ENCODE measurements at places on chromosomes 16 and 17. TPM values are rescaled to one million over a fixed set of nuclear protein-coding genes. Genes with fewer than 3 reads are reported as not detected.

- no peak overlapping the region for H3K4me3 ChIP-seq
- H3K27ac ChIP-seq: no peak overlapping the region
- no peaks in the 10 kb centered on the region for H3K36me3 ChIP-seq
- no peaks in the 10 kb centered on the region for H3K4me1 ChIP-seq
Observed at GRCh38 chr16:14608111-14608566, 21.9 kb downstream of the PARN start.

- no peak overlapping the region for H3K4me3 ChIP-seq
- H3K27ac ChIP-seq: no peak overlapping the region
- no peaks in the 10 kb centered on the region for H3K27me3 ChIP-seq
Observed at GRCh38 chr16:79062821-79063220, 537.7 kb downstream of the MAF start.

GRCh38 chr16:677316-678190 is 2.1 kb downstream of the RHBDL1 start:
- no peak for DNase-seq
- H3K4me3 ChIP-seq: no peak overlapping the region
- no peaks in the 10 kb centered on the region for H3K27me3 ChIP-seq
- H3K27ac ChIP-seq: no peak overlapping the region
- no peaks in the 10 kb centered on the region for H3K36me3 ChIP-seq

DNA sequence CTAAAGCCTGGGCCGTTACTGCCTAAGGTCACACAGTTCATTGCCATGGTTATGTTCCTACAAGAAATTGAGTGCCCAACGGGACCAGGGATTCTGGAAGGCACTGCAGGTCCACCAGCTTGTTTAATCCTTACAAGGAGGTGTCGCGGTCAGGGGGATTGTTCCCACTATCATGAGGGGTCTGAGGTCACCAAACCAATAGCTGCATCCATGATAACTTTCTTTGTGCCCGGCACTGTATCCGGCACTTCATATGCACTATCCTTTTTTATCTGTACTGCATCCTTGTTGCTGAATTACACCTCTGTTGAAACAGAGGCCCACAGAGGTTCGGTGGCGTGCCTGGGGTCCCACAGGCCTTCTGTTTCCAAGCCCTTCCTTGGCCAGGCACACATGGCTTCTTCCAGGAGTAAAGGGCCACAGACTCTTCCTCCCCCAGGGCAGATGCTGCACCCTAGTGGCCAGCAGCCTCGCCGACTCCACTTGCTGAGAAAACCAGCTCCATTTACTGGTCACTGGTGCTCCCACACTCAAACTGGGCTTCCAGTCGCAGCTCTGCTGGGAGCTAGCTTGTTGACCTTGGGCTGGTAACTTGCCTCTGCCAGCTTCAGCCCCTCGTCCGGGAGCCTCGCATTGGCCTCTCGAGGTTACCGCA is 82.0 kb upstream of the PLCG2 start:
- H3K27ac ChIP-seq: no peak overlapping the region
- H3K27me3 ChIP-seq: no peaks in the 10 kb centered on the region

DNA sequence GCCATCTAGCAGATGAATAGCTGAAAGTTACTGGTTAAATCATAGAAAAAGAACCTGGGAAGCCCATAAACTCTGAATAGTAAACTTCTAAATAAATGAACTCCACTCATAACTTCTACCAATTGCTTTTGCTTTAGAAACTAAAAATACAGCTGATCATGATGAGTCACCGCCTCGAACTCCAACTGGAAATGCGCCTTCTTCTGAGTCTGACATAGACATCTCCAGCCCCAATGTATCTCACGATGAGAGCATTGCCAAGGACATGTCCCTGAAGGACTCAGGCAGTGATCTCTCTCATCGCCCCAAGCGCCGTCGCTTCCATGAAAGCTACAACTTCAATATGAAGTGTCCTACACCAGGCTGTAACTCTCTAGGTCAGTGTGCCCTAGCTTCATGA is 9.7 kb downstream of the KAT7 start:
- H3K4me3 ChIP-seq: no peak overlapping the region
- no peak overlapping the region for H3K27ac ChIP-seq
- H3K4me1 ChIP-seq: no peaks in the 10 kb centered on the region
- H3K27me3 ChIP-seq: no peaks in the 10 kb centered on the region
- DNase-seq: no peak
- no peaks in the 10 kb centered on the region for H3K36me3 ChIP-seq

GRCh38 chr17:35210741-35211140 is 16.5 kb upstream of the SLC35G3 start:
- H3K4me3 ChIP-seq: no peak overlapping the region
- no peak for DNase-seq
- H3K36me3 ChIP-seq: no peaks in the 10 kb centered on the region
- H3K4me1 ChIP-seq: no peaks in the 10 kb centered on the region

GRCh38 chr16:88030498-88030897 is 79.3 kb downstream of the BANP start:
- no peak overlapping the region for H3K27ac ChIP-seq
- no peaks in the 10 kb centered on the region for H3K4me1 ChIP-seq
- no peaks in the 10 kb centered on the region for H3K27me3 ChIP-seq
- no peaks in the 10 kb centered on the region for H3K36me3 ChIP-seq
- H3K4me3 ChIP-seq: no peak overlapping the region

GRCh38 chr17:48728232-48729231 is at the start of gene HOXB13:
TSS of gene HOXB13 (minus strand) at chr17:48728750. CDS start at chr17:48728593, 157 bp downstream.
- H3K4me1 ChIP-seq: peaks cover 20% of the 10 kb centered on the region
- H3K36me3 ChIP-seq: no peaks in the 10 kb centered on the region
- no peak within 1 kb of the TSS for H3K27ac ChIP-seq
- H3K4me3 ChIP-seq: no peak within 1 kb of the TSS
- DNase-seq: peak; percentile 43

- no peak overlapping the region for H3K4me3 ChIP-seq
- H3K4me1 ChIP-seq: no peaks in the 10 kb centered on the region
- no peaks in the 10 kb centered on the region for H3K36me3 ChIP-seq
- no peaks in the 10 kb centered on the region for H3K27me3 ChIP-seq
- no peak for DNase-seq
Observed at GRCh38 chr17:78583091-78583490, 5.9 kb upstream of the DNAH17 start.

- peaks cover 9% of the 10 kb centered on the region for H3K4me1 ChIP-seq
- no peak for DNase-seq
- H3K4me3 ChIP-seq: no peak overlapping the region
Observed at GRCh38 chr17:309361-309888, 43.2 kb downstream of the RPH3AL start.

DNA sequence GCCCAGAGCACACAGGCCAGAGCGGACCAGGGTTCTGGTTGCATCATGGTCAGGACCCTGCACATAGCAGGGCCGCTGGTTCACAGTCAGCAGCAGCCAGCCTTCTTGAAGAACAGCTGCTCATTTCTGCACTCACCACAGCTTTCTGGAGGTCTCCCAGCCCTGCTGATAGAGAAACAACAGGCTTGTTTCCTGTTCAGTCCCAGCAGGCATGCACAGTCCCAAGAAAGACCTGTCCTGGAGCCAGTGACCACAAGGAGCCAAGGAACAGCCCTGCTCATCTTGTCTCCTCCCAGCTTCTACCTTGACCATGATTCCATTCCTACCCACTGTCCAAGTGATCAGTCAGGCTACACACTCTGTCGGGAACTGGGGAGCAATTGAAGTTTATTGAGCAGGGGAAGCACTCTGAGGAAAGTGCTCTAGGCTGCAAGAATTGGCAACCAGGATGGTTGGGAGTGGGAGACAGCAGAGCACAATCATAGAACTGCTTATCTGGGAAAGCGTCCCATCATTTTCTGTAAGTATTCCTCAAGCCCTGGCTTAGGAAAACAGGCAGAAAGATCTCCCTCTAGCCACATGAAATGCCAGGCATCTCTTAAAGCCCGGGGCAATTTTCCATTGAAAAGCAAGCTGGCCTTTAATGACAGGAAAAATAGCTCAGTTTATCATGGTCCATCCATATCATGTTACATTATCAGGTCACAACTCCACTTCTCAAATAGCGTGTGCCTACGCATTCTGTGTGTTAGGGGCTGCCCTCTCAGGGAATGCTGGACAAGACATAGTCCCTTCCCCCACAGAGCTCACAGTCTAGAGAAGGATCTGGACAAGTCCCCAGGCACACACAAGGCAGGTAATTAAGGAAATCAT is 155.4 kb upstream of the FOXF1 start:
- H3K4me1 ChIP-seq: no peaks in the 10 kb centered on the region
- no peak for DNase-seq
- H3K36me3 ChIP-seq: no peaks in the 10 kb centered on the region
- H3K4me3 ChIP-seq: no peak overlapping the region

GRCh38 chr16:30060346-30060745 is 5.2 kb upstream of the ALDOA start:
- DNase-seq: no peak
- H3K4me3 ChIP-seq: no peak overlapping the region
- no peak overlapping the region for H3K27ac ChIP-seq
- H3K4me1 ChIP-seq: peaks cover 9% of the 10 kb centered on the region

- no peaks in the 10 kb centered on the region for H3K27me3 ChIP-seq
- DNase-seq: no peak
- peaks cover 4% of the 10 kb centered on the region for H3K4me1 ChIP-seq
- no peak overlapping the region for H3K4me3 ChIP-seq
- no peaks in the 10 kb centered on the region for H3K36me3 ChIP-seq
- H3K27ac ChIP-seq: no peak overlapping the region
Observed at GRCh38 chr16:1272453-1273198, 16.8 kb downstream of the TPSD1 start.

GRCh38 chr16:4624827-4625559 is 367 bp downstream of the MGRN1 start:
- no peaks in the 10 kb centered on the region for H3K36me3 ChIP-seq
- H3K27me3 ChIP-seq: no peaks in the 10 kb centered on the region
- H3K4me3 ChIP-seq: peak overlapping the region; percentile 99
- peaks cover 14% of the 10 kb centered on the region for H3K4me1 ChIP-seq
- peak overlapping the region; percentile 85 for H3K27ac ChIP-seq
- peak; percentile 72 for DNase-seq

GRCh38 chr17:31802502-31802901 is 56.5 kb downstream of the COPRS start:
- H3K36me3 ChIP-seq: no peaks in the 10 kb centered on the region
- DNase-seq: peak; percentile 49
- no peaks in the 10 kb centered on the region for H3K27me3 ChIP-seq
- H3K27ac ChIP-seq: no peak overlapping the region
- no peak overlapping the region for H3K4me3 ChIP-seq

DNA sequence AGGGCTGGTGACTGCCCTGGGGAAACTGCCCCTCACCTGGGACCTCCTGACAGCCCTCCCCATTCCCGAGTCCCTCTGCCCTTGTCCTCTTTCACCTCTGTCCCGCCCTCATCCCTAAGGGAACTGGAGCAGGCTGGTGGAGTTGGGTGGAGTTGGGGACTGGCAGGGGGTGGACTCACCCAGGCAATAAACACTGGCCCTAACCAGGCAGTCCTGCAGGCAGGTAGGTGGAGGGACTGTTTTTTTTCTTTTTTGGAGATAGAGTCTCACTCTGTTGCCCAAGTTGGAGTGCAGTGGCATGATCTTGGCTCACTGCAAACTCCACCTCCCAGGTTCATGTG is 11.7 kb downstream of the GCGR start:
- no peaks in the 10 kb centered on the region for H3K4me1 ChIP-seq
- DNase-seq: no peak
- H3K36me3 ChIP-seq: no peaks in the 10 kb centered on the region
- H3K27ac ChIP-seq: no peak overlapping the region
- no peaks in the 10 kb centered on the region for H3K27me3 ChIP-seq
- no peak overlapping the region for H3K4me3 ChIP-seq

DNA sequence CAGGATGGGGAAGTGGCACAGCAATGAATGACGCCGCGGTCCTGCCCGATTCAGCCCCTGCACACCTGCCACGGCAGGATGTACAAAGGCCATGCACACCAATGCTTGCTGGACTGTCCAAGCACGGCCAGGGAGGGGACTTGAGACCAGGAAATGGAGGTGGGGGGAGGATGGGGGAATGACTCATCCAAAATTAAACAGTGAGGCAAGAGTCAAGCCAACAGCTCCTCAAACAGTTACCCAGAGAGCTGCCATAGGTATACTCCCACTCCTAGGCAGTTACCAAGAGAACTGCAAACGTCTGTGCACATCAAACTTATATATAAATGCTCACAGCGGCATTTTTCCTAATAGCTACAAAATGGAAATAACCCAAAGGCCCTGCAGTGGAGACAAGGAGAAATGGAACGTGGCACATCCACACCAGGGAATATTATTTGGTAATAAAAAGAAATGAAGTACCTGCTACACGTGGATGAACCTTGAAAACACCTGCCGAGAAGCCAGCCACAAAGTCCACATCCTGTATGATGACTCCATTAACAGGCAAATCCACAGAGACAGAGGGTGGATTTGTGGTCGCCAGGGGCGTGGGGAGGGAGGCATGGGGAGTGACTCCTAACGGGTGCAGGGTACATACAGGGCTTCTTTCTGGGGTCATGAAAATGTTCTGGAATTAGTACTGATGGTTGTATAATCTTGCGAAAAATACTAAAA is 54.1 kb downstream of the VAC14 start:
- no peak overlapping the region for H3K4me3 ChIP-seq
- peaks cover 58% of the 10 kb centered on the region for H3K4me1 ChIP-seq
- no peak overlapping the region for H3K27ac ChIP-seq
- no peaks in the 10 kb centered on the region for H3K27me3 ChIP-seq
- no peaks in the 10 kb centered on the region for H3K36me3 ChIP-seq

- H3K4me1 ChIP-seq: no peaks in the 10 kb centered on the region
- no peak overlapping the region for H3K4me3 ChIP-seq
- no peaks in the 10 kb centered on the region for H3K27me3 ChIP-seq
Observed at GRCh38 chr16:49497466-49497865, 123.9 kb downstream of the C16orf78 start.

DNA sequence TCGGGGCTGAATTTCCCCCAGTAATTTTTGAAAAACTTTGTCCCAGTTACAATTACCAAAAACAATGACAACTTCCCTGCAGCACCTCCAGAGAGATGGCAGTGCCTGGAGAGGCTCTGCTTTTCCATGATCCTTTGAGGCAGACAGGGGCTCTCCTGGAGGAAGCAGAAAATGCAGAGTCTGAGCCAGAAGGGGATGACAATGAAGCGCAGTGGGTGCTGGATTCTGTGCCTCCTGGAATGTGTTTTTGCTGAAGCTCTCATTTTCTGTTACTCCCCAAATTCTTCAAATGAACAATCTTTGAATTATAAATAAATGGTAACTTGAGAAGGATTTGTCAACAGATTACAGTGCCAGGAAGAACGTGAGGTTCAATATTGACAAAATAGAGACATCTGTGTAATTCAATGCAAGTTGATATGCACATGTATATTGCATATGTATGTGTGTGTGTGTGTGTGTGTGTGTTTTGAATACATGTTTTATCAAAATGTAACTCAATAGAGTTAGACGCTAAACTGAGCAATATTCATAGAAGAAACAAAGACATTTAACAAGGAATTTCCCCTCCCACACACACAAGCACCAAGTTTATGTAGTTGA is 9.7 kb upstream of the RUSF1 start:
- no peaks in the 10 kb centered on the region for H3K36me3 ChIP-seq
- H3K27ac ChIP-seq: no peak overlapping the region
- DNase-seq: no peak
- H3K4me3 ChIP-seq: no peak overlapping the region
- no peaks in the 10 kb centered on the region for H3K27me3 ChIP-seq
- no peaks in the 10 kb centered on the region for H3K4me1 ChIP-seq

- H3K27me3 ChIP-seq: no peaks in the 10 kb centered on the region
- H3K27ac ChIP-seq: no peak overlapping the region
- DNase-seq: no peak
Observed at GRCh38 chr17:46200197-46200596, 7.0 kb upstream of the KANSL1 start.

The NBR1 gene
- 244 TPM for total RNA-seq

The HOXB9 gene
- 0.31 TPM for total RNA-seq

The TBC1D3E gene
- 2.4 TPM for total RNA-seq

The CCL1 gene
- total RNA-seq: not detected

Measured in testis (tissue), 5 donors.